ENCODE measurements at places on chromosomes 5 and 9.
A peak's percentile ranks its signal among the peaks of the same experiment; 100 is the strongest.

DNA sequence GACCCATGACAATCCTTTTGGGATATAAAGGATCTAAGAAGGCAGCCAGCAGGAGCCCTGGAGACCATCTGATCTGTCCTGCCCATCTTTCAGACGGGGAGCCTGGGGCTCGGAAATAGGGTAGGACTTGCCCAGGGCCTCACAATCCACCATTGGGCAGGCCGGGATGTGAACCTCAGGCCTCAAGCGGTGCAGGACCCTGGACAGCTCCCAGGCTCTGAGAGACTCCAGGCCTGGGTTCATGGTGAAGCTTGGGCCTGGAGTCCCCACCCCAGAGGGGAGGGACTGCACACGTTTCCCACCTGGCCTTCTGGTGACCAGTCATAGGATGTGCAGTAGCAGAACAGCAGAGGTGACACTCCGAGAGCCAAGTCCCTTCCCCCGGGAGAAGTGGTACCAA is 36.6 kb upstream of the RAPGEF1 start:
- DNase-seq = peak; percentile 35

DNA sequence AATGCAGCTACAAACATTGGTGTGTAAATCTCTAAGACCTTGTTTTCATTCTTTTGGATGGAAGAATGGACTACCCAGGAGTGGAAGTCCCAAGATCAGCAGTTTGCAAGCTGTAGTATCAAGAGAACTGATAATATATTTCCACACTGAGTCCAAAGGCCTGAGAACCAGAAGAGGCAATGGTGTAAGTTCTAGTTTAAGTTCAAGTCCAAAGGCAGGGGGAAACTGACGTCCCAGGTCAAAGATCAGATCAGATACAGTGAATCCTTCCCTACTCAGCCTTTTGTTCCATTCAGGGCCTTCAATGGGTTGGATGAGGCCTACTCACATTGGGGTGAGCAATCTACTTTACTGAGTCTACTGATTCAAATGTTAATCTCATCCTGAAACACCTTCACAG is 80.3 kb upstream of the ERBIN start:
- no peak for DNase-seq

DNA sequence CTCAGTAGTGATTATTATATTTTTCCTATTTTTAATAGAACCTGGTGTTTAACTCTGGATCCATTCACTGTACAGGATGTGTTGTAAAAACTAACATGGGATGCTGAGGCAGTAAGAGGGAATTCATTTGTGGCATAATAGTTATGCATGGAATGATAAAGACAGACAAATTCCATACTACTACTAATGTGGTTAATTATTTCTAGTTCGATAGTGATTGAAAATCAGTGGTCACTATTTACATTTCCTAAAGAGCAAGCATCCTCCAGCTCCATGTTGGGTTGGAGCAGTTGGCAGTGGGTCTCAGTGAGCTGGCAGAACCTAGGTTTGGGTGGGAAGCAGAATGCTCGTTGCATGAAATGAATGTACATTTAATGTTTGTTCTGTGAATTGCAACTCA is 122.6 kb downstream of the SAXO1 start:
- DNase-seq = peak; percentile 15

DNA sequence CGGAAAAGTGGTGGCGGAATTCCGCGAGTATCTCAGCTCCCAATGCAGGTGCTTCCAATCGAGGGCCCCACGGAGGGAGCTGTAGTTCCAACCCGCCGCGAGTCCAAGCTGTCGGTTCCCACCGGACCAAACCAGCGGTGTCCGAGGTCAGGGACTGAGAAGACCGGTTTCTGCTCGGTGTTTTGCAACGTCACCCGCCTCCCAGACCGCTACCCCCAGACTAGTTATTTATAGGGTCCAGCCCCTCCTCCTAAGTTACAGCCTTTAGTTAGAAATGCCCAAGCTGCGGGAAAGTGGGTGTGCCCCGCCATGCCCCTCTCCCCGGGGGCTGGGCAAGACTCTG is 677 bp upstream of the MYORG start:
- no peak for DNase-seq

DNA sequence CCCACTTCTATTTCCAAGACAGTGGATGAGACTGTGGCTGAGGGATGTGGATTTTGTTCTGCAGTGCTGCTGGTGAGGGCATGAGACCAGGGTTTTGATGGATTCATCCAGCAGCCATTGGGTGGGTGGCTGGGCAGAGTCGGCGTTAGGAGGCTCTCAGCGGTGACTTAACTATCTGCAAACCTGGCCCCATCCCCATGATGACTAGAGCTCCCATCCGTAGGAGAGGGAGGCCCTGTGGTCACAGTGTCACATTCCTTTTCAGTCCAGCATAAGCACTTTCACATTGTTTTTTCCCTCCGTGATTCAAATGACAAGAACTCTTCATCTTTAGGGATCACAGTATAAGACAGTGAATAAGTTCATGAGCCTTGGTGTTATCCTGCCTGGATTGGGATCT is 60.4 kb upstream of the SPRY4 start:
- DNase-seq = peak; percentile 37

- DNase-seq = no peak
Measured at GRCh38 chr5:1461396-1461795, 16.2 kb upstream of the SLC6A3 start.

DNA sequence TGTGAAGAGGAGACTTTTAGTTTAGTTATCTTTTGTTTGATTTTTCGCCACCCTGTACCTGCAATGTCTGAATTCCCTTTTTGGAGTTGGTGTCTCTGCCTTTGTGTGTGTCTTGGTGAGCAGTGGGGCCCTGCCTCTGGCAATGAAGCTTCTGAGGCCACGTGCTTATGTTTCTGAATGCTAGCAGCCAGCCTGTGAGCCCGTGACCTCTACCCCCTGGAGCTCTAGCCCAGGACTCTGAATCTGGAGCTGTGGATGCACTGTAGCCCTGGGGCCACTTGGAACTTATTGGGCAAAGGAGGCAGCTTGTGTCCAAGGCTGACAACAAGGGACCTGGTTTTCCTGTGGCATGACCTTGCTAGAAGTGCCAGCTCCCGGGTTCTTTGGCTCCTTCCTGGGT is 19.4 kb downstream of the ENTREP1 start:
- DNase-seq = no peak

DNA sequence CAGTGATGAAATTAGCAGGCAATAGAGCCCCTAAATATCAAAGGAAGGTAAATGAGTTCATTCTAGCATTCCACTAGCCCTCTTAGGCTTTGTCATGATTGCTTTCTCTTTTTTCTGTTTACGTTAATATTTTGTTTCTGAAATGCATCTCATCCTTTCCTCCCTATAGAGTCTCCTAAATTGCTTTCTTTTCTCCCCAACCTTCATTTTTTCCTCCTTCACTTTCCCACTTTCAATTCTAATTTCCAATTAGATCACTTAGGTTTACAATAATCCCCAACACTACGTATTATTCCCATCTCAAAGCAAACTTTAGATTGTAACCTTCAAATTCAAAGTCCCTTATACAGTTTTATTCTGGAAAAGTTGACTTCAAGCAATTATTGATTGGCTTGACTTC is 559.3 kb downstream of the RAB3C start:
- DNase-seq = no peak

GRCh38 chr9:114061292-114061691 is 16.8 kb downstream of the AMBP start:
- DNase-seq = no peak

- DNase-seq = peak; percentile 16
Measured at GRCh38 chr9:109118808-109119438, 824 bp downstream of the TMEM245 start.

- peak; percentile 63 for DNase-seq
Measured at GRCh38 chr5:92890841-92891244, 690.2 kb downstream of the NR2F1-AS1 start.

- DNase-seq = no peak
Measured at GRCh38 chr9:134004881-134005280, 12.8 kb upstream of the VAV2 start.

DNA sequence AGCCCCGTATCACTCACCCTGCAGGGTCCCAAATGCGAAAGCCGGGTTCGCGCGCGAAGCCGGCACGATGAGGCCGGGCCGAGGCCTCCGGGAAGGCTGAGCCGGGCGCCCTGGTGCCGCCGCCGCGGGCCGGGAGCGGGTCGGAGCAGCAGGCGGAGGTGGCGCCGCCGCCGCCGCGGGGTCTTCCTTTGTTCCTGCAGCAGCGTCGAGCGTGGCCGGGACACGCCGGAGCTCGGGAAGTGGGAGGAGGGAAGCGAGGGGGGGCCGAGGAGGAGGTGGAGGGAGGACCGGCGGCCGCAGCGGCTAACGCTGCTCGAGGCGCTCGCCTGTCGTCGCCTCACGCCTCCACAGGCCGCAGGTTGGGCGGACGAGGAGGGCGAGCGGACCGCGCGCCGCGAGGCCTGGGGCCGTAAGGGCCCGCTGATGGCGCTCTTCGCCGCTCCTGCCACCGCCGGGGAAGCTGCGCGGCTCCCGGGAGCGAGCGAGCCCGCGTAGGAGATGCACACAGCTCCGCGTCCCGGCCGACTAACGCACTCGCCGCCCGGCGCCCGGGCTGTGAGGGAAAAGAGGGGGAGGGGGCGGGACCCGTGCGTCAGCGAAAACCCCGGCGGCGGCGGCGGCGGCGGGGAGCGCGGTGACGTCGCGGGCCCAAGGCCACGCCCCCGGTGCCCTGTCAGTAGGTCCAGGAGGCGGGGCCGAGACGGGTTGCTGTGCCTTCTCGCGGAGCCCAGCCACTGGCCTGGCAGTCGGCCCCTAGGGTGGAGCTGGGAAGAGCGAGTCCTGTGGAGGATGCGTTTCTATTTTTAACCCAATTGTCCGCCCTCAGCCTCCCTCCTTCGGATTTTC is at the start of gene ZFAND5:
ZFAND5 (minus strand) TSS at position 530 of the 846 bp plus-strand sequence. CDS start 4,430 bp downstream, outside the sequence.
- DNase-seq = peak; percentile 98

GRCh38 chr5:97923997-97924396 is 741.0 kb upstream of the RIOK2 start:
- DNase-seq = no peak

GRCh38 chr9:134800791-134801339 is 79.7 kb upstream of the FCN2 start:
- no peak for DNase-seq

GRCh38 chr5:90675222-90675621 is 116.6 kb downstream of the ADGRV1 start:
- DNase-seq = no peak

- no peak for DNase-seq
Measured at GRCh38 chr9:5798581-5798980, 34.3 kb downstream of the ERMP1 start.

DNA sequence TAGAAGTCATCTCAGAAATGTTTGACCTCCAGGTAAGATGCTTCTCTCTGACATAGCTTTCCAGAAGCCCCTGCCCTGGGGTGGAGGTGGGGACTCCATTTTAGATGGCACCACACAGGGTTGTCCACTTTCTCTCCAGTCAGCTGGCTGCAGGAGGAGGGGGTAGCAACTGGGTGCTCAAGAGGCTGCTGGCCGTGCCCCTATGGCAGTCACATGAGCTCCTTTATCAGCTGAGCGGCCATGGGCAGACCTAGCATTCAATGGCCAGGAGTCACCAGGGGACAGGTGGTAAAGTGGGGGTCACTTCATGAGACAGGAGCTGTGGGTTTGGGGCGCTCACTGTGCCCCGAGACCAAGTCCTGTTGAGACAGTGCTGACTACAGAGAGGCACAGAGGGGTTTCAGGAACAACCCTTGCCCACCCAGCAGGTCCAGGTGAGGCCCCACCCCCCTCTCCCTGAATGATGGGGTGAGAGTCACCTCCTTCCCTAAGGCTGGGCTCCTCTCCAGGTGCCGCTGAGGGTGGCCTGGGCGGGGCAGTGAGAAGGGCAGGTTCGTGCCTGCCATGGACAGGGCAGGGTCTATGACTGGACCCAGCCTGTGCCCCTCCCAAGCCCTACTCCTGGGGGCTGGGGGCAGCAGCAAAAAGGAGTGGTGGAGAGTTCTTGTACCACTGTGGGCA is 642 bp downstream of the CSF2 start:
- no peak for DNase-seq

GRCh38 chr5:43156388-43156787 is 35.6 kb upstream of the NIM1K start:
- DNase-seq = peak; percentile 59

GRCh38 chr5:62690421-62690820 is 111.8 kb downstream of the LRRC70 start:
- no peak for DNase-seq

- DNase-seq = no peak
Measured at GRCh38 chr9:112322701-112323377, 10.6 kb downstream of the PTBP3 start.

DNA sequence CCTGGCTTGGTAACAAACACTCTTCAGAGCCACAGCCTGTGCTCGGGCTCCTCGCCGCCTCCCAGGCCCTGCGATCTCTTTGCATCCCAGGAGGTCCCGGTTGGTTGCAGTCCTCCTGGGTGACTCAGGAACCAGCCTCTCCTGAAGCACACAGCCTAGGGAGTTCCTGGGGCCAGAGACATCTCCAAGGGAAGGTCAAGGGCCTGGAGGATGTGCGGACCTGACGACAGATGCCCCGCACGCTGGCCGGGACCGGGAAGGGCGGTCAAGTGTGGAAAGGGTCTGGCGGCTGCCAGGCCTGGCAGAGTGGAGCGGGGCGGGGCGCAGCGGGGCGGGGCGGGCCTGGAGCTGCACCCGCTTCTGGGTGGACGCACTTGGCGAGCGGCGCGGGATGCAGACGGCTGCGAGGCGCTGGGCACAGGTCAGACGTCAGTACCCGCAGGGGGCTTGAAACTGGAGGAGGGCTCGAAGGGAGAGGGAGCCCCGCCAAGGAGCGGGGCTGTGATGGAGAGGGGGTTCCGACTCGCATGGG is 45.0 kb upstream of the PRSS3 start:
- DNase-seq = no peak

GRCh38 chr5:94911276-94911675 is 292.8 kb downstream of the SLF1 start:
- no peak for DNase-seq

DNA sequence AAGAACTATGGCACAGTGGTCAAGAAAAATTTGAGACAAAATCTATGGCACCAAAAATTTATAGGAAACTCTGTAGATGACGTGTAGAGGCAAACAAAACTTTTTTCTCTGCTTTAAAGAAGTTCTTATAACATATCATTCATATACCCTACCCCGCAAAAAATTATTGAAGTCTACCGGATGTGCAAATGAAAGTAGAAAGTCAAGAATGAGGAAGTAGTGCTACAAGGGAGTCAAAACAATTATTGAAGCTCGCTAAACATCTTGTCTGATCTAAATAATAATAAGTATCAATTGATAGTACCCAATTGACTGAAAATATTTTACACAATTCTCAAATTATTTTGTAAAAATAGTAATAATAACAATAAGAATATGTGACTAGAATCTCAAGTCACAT is 398.5 kb downstream of the TAF11L14 start:
- DNase-seq = no peak

- DNase-seq = peak; percentile 87
Measured at GRCh38 chr5:115941051-115941675, 21.1 kb upstream of the LVRN start.

- DNase-seq = no peak
Measured at GRCh38 chr9:37969558-37970300, 65.8 kb upstream of the SLC25A51 start.
